ENCODE measurements at places on chromosomes 6 and 20. TPM values are rescaled to one million over a fixed set of nuclear protein-coding genes. Genes with fewer than 3 reads are reported as not detected.

Gene SLC35D3
- total RNA-seq, result not detected

Gene KIAA1755
- total RNA-seq, result 5.1 TPM

Gene CCDC28A
- total RNA-seq, result 10.4 TPM

Gene RFX6
- total RNA-seq, result not detected

Gene TCP11
- not detected for total RNA-seq

Gene MEP1A
- total RNA-seq, result not detected

Gene KCNQ2
- not detected for total RNA-seq

Gene BPIFA1
- total RNA-seq, result not detected

Gene LRFN2
- total RNA-seq, result not detected

Gene BPIFB4
- not detected for total RNA-seq

Gene SYNGAP1
- 2.8 TPM for total RNA-seq

DNA sequence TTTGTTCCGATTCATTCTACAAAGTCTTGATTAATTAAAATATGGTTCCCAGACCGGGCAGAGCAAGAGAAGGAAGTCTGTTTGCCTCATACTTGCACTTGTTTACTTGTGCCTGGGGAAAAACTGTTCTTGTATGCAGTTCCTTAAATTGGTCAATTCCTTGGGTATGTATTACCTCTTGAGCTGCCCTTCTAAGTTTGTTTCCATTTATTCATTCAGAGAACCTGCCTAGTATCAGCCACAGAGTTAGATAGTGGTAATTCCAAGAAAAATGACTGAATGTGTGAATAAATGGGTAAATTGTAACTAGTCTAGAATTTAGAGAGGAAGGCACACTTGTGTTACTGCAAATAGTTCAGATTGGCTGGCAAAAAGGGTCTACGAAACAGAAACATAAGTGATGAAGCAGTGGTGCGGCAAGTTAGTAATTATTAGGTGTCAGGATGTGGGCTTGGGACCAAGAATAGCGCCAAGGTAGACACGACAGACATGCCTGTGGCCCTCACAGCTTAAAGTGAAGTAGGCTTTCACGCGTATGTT is 525 bp upstream of the MAK start:
- DNase-seq, result no peak

- no peak for DNase-seq
Observed at GRCh38 chr6:51474022-51474975, 613.1 kb downstream of the PKHD1 start.

DNA sequence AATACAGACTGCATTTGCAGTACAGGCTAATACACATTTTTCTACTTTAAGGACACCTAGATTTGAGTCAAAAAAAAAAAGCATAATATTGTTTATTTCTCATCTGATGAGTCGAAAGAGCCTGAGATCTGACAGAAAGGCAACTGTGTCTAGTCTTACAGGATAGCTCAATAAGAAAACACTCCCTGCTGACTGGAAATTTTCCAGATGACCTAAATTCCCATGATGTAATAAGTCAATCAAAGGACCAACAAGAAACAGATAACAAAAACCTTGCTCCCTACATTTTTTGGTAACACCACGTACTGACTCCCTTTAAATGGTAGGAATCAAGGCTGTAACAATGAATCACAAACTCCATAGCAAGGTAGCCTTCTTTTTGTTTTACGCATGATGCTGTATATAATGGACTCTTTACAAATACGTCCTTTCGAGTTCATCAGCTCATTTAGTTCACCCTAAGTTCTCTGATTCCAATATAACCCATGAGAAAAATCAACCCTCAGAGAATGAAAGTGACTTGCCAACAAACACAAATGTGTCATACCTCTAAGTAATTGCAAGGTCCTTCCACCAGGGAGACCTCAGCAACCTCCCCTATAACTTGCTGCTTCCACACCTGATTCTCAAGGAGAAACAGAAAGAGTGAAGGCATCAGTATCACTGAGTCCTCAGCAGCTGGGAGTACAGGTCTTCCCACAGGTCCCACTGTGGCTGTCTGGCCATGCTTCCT is 12.1 kb downstream of the TBX18 start:
- no peak for DNase-seq

DNA sequence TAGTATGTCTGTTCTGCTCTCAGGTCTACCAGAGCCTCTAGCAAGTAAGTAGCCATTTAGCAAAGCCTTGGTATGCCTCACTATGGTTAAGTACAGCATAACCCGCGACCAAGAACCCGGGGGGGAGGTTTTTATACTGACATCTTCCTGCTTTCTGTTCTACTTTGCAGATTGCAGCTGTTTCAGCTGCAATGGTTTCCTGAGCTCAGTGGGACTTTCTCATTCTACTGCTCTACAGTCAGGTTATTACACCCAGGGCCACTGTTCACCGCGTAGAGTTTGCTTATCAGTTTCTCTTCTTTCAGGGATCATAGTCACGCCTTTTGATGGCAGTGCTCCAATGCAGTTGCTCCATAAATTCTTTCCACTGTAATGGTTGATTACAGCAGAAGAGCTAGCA is 631.3 kb downstream of the TFAP2A start:
- DNase-seq, result no peak

- DNase-seq, result no peak
Observed at GRCh38 chr6:7021301-7021700, 86.5 kb upstream of the RREB1 start.

DNA sequence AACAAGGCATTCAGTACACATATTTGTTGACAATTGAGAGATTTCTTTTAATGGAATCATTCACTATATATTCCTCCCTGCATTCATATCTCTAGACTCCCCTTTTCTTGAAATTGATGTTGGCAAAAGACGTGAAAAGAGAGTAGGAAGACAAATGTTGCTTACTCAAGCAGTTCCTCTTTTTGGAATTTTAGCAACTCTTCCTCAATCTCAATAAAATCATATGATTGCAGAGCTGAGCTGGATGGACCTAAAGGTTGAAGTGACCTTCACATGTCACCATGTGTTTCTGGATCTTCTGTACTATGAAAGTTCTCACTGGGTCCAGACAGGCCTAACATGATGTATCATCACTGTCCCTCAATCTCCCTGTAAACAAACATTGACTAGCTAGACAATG is 18.6 kb downstream of the ADGRF1 start:
- no peak for DNase-seq

DNA sequence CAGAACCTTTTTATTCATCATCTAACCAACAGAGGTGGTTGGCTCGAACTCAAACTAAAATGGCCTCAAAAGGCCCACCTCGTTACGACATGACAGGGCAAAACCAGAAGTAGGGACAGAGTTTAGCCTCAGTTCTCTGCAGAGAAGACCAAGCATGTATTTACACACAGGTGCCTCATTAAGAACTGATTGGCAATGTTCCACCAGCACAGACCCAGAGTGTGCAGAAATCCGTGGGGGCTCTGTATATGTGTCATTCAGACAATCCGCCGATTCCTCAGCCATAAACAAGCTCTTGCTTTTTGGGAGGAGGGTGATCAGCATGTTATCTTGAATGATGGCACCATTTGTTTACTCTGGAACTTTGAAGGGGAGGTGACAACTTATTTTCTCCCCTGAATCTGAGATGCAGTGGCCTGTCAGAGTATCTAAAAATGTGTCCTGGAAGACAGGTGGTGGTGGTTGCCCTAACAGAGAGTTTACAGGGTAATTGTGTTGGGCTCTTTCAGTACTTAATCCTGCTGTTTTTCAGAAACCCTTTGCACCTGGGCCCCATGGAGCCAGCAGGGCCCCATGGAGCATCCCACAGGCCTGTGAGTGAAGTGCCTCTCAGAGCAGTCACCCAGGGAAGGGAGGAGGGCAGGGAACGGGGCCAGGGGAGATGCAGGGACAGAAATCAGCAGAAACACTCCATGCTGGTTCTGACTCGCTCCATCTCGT is 29.1 kb upstream of the C20orf203 start:
- no peak for DNase-seq

DNA sequence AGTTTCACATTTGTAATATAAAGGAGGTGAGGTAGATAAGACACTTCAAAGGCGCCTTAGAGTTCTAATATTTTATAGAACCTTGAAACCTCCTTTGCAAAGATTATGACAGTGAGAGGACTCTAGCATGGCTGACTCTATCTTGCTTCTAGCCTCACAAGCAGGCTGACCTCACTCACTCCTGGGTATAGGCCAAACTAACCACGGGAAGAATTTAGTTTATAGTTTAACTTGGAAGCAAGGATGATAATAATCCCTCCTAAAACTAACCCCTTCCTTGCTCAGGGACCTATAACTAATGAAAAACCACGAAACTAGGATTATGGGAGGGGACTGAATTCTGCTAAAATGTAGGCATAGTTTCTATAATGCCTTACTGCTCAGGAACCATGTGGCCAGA is 84.3 kb downstream of the FILIP1 start:
- DNase-seq, result peak; percentile 53

DNA sequence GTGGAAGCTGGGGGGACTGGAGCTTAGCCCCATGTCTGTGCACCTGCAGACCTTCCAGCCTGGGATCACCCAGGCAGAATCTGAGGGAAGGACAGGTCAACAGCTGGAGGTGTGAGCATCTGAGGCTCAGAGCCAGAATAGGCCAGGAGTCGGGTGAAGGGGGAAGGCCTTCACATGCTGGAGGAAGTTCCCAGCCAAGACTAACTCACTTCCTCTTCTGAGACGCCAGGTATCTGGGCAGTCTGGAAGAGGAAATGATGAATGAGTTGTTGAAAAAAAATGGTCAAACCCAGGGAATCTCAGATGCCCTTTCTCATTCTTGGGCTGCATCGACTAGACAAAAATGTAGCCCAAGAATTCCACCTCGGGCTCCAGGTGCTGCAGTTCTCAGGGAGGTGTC is 73.6 kb upstream of the TIAM2 start:
- DNase-seq, result no peak

- no peak for DNase-seq
Observed at GRCh38 chr6:64299176-64299575, 663.6 kb downstream of the PHF3 start.

GRCh38 chr6:124879110-124879991 is 82.9 kb upstream of the RNF217 start:
- no peak for DNase-seq

GRCh38 chr6:14707276-14707675 is 538.6 kb upstream of the JARID2 start:
- DNase-seq, result no peak

- no peak for DNase-seq
Observed at GRCh38 chr6:170030284-170030815, 260.5 kb downstream of the DLL1 start.

GRCh38 chr6:12472601-12473038 is 182.5 kb downstream of the EDN1 start:
- DNase-seq, result peak; percentile 82

GRCh38 chr20:36865076-36865860 is 10.7 kb upstream of the TLDC2 start:
- DNase-seq, result no peak

DNA sequence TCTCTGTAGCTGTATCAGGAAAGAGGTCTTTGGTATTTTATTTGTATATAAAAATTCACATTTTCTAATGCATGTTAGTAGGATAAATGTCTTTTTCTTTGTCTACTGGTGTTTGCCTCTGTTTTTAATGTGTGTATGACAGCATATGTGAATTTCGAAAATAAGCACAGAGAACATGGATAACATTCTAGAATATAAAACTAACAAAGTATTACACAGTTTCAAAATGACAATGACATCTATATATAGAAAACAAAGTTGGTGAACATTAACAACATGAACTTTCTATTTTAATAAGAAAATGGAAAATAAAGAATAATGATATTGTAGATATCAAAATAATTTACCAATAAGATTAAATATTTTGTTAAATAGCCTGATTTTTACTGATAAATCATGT is 608.0 kb downstream of the COL12A1 start:
- DNase-seq, result no peak

- peak; percentile 30 for DNase-seq
Observed at GRCh38 chr6:45759472-45759810, 256.2 kb downstream of the CLIC5 start.

DNA sequence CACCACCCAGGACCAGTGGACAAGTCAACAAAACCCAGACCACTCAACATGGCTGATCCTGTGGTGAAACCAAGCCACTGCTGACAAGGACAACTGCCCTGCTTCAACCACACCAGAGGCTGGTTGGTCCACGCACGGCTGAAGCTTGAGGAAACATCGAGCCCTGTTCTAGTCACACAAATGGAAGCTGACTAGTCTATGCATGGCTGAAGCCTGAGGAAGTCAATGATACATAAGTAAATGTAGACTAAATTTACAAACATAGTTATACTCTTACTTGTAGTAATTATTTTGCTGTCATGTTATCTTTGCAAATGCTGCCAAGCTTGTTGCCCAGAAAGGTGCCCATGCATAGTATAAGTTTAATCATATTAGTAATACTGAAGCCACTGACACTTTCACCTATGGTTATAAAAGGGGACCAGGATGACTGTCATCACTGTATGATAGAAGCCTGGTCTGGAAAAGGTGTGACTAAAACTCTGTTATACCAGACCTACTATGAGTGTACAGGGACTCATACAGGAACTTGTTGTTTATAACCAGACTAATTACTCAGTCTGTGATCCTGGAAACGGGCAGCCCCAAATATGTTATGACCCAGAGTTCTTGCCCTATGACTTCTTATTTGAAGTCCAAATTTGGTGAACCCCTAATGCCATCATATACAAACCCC is 5.6 kb downstream of the IL22RA2 start:
- DNase-seq, result no peak

- no peak for DNase-seq
Observed at GRCh38 chr6:24352434-24352833, 5.4 kb downstream of the DCDC2 start.

DNA sequence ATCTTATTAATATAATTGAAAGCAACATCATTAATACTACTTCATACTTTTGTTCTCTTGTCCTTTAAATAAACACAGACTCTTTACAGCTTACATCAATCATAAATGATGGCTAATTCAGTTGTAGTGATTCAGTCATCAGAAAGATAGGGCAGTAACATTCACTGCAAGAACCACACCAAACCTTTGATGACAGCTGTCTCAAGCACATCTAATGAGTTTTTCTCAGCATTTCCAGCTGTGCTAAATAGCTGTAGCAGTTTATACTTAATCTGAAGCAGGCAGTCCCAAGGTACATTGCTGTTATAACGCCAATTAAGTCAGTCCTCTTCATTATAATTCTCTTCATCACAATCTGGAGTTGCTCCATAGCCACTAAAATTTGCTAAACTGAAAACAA is 45.7 kb downstream of the PREP start:
- DNase-seq, result no peak

DNA sequence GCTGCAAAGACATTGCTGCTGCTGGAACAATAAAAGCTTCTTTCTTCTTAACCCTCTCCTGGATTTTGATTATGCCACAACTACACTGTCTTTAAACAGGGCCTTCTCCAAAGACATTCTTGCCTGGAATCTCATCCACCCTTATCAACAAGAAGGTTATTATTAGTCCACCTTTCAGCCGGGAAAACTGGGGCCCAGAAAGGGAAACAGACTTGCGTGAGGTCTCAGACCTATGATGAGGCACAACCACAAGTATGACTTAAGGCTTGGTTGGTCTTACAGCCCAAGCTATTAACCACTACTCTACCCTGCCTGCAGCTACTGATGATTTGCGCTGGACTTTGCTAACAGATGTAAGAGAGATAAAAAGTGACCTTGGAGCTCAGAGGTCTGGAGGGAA is 62.8 kb upstream of the CTNNBL1 start:
- DNase-seq, result no peak

- DNase-seq, result no peak
Observed at GRCh38 chr20:7692478-7692877, 247.8 kb downstream of the HAO1 start.

- no peak for DNase-seq
Observed at GRCh38 chr6:46172176-46172575, 1.4 kb upstream of the ENPP5 start.

GRCh38 chr6:132592855-132593254 is 3.3 kb upstream of the TAAR5 start:
- DNase-seq, result no peak

Measured in GM23248 (cell line).